Esophagus muscularis mucosa (tissue), 4 donors: ENCODE measurements at places on chromosomes 7 and 10. TPM values are rescaled to one million over a fixed set of nuclear protein-coding genes. Genes with fewer than 3 reads are reported as not detected.

DNA sequence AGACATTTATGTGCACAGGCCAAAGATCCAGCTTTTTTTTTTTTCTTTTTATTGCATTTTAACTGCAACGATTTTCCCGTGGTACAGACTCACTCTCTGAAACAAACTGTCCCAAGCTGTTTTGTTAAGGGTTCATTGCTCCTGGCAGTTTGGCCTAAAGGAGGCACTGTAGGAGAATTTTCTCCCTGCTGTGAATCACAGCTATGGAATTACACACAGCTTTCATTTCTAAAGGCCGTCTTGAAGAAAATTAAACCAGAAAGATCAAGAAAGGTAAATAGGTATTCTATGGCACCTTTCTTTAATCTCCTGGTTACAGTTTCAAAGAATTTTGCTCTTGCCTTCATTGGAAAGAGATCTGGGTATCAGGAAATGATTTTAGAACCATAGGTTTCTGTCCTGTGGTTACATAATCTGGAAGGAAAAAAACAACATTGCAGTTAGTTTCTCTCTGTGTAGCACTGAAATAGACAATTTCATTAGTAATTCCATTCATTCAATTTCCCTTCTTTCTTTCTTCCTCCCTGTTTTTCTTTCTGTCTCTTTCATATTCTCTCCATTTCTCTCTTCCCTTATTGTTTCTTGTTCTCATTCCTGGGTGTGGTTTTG, 51.2 kb downstream of the PDK4 start:
- peak overlapping the region; percentile 88 for H3K27ac ChIP-seq
- peaks cover 57% of the 10 kb centered on the region for H3K4me1 ChIP-seq
- DNase-seq: no peak
- peak overlapping the region; percentile 43 for H3K4me3 ChIP-seq

DNA sequence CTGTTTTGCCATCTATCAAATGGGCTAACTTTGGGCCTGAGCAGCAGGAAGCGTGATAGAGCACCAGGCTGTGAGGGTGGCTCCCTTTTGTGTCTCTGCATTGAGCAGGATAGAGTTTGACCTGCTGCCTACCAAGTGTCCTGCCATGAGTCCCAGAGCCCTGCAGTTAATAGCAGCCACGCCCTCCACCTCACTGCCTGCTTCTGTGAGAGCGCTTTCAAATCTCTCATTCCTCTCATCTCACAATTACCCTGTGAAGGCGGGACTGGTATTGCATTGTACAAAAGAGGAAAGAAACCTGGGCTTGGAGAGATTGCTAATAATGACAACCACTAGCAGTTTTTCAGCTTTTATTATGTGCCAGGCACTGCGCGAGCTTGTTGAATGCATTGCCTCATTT, 39.9 kb downstream of the UNC5B start:
- no peaks in the 10 kb centered on the region for H3K36me3 ChIP-seq
- peaks cover 22% of the 10 kb centered on the region for H3K4me1 ChIP-seq
- no peak for DNase-seq

- no peaks in the 10 kb centered on the region for H3K27me3 ChIP-seq
- DNase-seq: no peak
- H3K4me1 ChIP-seq: no peaks in the 10 kb centered on the region
- H3K36me3 ChIP-seq: no peaks in the 10 kb centered on the region
- no peak overlapping the region for H3K4me3 ChIP-seq
Observed at GRCh38 chr10:22997096-22997495, 69.2 kb downstream of the ARMC3 start.

DNA sequence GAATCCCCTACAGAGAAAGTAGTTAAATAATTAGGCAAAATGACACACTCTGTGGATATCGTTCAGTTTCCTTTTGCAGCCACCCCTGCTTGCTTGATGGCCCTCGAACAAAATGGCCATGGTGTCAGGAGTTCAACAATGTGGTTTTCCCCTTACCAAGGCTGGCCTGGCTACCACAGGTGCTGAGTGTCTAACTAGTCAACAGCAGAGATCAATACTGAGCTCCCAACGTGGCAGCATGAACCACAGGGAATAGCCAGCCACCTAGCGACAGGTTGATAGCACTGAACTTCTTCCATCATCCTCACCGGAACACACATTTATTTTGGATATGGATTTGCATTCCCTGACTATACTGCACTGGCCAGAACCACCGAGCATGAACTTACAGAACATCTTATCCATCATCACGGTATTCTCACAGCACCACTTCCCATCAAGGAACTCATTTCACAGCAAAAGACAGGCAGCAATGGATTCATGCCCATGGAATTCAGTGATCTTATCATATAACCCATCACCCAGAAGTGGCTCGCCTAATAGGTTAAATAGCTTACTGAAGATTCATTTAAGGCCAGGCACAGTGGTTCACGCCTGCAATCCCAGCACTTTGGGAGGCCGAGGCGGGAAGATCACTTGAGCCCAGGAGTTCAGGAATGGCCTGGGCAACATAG, 6.3 kb downstream of the C10orf67 start:
- no peaks in the 10 kb centered on the region for H3K36me3 ChIP-seq
- peaks cover under 1% of the 10 kb centered on the region for H3K4me1 ChIP-seq
- DNase-seq: peak; percentile 86

DNA sequence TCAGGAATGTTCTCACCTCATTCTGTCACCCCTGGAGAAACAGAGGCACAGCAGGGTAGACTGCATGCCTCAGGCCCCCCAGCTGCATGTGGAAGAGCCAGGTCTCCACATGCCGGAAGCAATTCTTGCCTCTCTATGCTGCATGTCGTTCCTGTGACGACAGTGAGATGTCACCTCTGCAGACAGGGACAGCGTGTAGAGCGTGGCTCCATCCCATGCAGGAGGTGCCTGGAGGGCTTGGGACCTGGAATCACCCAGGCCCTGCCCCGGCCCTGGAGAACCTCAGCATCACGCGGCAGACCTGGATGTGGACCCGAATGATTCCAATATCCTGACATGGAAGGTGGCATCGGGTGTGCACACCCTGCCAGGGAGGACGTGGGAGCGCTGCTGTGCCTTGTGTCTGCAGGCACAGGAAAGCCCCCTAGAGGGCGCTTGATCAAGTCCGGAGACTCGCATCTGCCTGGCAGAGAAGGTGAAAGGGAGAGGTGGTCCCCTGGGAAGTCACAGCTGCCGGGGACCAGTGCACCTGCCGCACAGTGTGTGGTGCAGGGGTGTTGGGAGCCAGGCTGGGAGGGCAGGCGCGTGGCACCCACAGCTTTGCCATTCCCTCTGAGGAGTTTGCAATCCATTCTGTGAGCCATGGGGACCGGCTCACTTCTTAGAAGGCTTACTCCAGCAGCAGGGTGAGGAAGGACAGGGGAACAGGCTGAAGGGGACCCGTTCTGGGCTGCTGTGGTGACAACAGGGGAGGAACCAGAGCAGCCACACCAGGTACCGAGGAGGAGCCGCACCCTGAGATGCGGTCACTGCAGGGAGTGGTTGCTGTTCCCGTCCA, 45.3 kb upstream of the EN2 start:
- H3K4me3 ChIP-seq: no peak overlapping the region
- no peaks in the 10 kb centered on the region for H3K36me3 ChIP-seq
- DNase-seq: no peak

DNA sequence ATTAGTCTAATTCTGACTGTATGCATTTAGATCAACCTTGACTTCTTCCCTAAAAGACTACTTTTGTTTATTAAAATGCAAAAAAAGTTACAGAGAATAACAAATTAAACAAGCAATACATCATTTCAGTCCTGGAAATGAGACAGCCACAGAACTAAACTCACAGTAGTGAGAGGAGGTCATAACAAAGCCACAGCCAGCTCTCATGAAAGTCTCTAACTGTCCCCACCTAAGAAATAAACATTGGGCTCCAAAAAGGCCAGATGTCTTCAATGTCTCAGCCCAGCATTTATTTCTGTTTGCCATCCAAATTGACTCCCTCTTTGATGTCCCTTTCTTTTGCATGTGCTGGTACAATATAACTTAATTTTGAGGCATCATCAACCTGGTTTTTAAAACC, 74.4 kb downstream of the NHLRC2 start:
- no peaks in the 10 kb centered on the region for H3K36me3 ChIP-seq
- no peak overlapping the region for H3K27ac ChIP-seq
- H3K4me1 ChIP-seq: no peaks in the 10 kb centered on the region
- DNase-seq: no peak
- H3K27me3 ChIP-seq: no peaks in the 10 kb centered on the region

- no peaks in the 10 kb centered on the region for H3K27me3 ChIP-seq
- no peak overlapping the region for H3K4me3 ChIP-seq
- no peak overlapping the region for H3K27ac ChIP-seq
- no peaks in the 10 kb centered on the region for H3K36me3 ChIP-seq
- DNase-seq: no peak
Observed at GRCh38 chr7:68078157-68078710, 1081.6 kb downstream of the TYW1 start.

The HMX3 gene
- total RNA-seq: not detected
